ENCODE measurements at places on chromosomes 3 and 15.
A peak's percentile ranks its signal among the peaks of the same experiment; 100 is the strongest.

DNA sequence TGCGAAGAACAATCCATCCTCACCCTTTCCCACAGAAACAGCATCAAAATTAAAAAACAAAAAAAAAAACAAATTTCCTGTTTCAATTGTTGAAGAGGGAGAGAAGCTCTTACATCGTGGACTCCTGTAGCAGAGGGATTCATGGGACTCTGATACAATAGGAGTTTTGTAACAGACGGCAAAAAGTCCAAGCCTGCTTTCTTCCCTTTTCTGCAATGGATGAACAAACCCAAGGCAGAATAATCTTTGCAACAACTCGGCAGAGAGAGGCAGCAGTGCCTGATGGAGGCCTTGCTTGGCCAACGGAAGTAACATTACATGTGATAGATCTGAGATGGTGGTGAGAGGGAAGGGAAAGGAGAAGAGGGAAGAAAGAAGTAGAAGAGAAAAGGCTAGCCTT lies 26.9 kb downstream of the CCR4 start:
- H3K36me3 ChIP-seq: no peaks in the 10 kb centered on the region
- no peak for DNase-seq
- peaks cover 32% of the 10 kb centered on the region for H3K4me1 ChIP-seq
- H3K27me3 ChIP-seq: no peaks in the 10 kb centered on the region
- H3K27ac ChIP-seq: no peak overlapping the region
- no peak overlapping the region for H3K4me3 ChIP-seq

DNA sequence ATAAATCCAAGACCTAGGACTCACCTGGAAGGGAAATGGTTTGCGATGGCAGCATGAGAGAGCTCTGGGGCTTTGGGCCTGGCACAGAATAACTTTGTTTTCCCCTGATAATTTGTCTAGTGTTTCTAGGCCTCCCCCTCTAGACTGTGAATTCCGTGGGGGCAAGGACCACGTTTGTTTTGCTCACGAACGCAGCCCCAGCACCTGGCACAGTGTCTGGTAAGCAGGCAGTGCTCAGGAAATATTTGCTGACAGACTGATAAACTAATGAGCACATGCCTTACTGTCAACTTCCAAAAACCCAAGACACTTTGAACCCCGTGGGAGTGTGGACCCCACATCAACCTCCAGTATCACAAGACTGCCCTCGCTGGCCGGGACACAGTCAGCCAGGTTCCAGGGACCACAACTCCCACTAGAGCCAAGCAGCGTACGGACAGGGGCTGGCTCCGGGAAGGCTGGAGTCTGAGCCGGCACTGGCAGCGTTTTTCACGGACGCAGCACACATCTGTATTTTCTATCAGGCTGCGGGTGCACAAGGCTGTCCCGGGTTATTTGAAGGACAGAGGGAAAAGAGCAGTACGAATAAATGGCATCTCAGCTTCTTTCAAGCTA lies 146.5 kb downstream of the XXYLT1 start:
- DNase-seq: no peak
- no peak overlapping the region for H3K27ac ChIP-seq
- no peak overlapping the region for H3K4me3 ChIP-seq

DNA sequence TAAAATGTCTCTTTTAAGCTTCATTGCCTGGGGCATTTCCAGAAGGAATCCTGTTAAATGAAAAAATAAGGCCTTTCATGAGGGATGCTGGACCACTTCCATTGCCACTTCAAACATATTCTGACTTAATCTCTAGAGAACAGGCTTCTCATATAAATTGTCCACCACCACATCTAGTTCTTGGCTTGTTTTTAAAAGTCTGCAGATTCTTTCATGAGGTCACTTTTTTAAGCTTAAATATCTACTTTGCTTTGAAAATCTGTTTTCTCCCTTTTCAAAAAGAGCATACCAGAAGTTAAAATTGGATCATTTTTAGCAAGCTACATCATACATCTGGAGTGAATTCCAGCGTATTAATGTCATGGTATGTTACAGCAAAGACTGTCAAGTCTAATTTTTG lies 131.6 kb downstream of the C3orf70 start:
- DNase-seq: no peak
- H3K36me3 ChIP-seq: peaks cover 25% of the 10 kb centered on the region
- H3K27me3 ChIP-seq: no peaks in the 10 kb centered on the region
- no peak overlapping the region for H3K27ac ChIP-seq
- no peak overlapping the region for H3K4me3 ChIP-seq
- H3K4me1 ChIP-seq: no peaks in the 10 kb centered on the region

- H3K4me3 ChIP-seq: no peak overlapping the region
- H3K36me3 ChIP-seq: no peaks in the 10 kb centered on the region
- no peak for DNase-seq
- no peaks in the 10 kb centered on the region for H3K27me3 ChIP-seq
- no peaks in the 10 kb centered on the region for H3K4me1 ChIP-seq
Observed at GRCh38 chr3:59908701-59909100, 858.9 kb upstream of the CFAP20DC start.

- H3K4me3 ChIP-seq: no peak overlapping the region
- no peak for DNase-seq
- no peaks in the 10 kb centered on the region for H3K27me3 ChIP-seq
- H3K36me3 ChIP-seq: peaks cover 44% of the 10 kb centered on the region
Observed at GRCh38 chr15:25683911-25684310, 179.2 kb downstream of the ATP10A start.

GRCh38 chr15:59401824-59402569 lies 29.3 kb upstream of the MYO1E start:
- no peaks in the 10 kb centered on the region for H3K4me1 ChIP-seq
- no peak overlapping the region for H3K27ac ChIP-seq
- DNase-seq: no peak
- H3K27me3 ChIP-seq: peaks cover 2% of the 10 kb centered on the region
- no peaks in the 10 kb centered on the region for H3K36me3 ChIP-seq

- peaks cover 32% of the 10 kb centered on the region for H3K36me3 ChIP-seq
- H3K4me3 ChIP-seq: peak overlapping the region; percentile 95
- H3K27ac ChIP-seq: peak overlapping the region; percentile 100
- no peaks in the 10 kb centered on the region for H3K27me3 ChIP-seq
- peaks cover 22% of the 10 kb centered on the region for H3K4me1 ChIP-seq
Observed at GRCh38 chr3:157160658-157161424, 894 bp upstream of the CCNL1 start.

DNA sequence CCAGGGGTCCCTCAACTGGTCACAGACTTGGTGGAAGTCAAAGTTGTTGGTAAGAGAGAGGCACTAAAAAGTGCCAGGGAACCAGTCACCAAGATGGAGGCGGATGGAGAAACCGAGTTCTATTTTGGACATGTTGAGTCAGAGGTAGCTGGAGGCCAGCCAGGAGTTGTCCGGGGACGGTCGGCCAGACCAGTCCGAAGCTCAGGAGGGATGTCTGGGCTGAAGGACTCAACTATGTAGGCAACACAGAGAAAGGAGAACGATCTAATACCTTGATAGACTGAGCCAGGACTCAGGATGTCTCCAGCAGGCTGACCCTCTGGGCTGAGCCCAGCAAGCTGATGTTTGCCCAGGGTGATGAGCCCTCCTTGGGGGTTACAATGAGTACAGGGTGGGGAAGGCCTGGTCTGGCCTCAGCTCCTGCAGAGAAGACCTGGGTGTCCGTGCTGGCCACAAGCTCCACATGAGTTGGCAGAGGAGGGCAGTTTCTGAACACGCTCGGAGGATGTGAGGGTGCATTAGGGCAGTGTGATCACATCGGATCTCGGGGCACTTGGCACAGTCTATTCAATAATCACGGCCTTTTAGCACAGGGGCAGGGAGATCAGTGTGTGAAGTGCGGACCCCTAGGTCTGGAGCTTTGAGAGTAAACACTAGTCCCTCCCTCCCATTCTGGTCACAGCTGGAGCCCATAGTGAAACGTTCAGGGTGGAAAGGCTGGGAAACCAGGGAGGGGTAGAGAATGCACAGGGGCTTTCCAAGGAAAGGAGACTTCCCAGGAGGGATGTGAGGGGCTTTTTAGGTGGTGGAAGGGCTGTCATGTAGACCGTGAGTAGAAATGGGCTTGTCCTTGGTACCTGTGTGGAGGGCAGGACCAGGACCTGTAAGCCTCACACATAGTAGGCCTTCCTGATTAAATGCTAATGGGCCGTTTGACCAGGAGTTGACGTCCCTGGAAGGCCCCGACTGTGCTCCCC lies 111.9 kb downstream of the ETFA start:
- H3K4me3 ChIP-seq: no peak overlapping the region
- H3K27ac ChIP-seq: no peak overlapping the region
- no peaks in the 10 kb centered on the region for H3K4me1 ChIP-seq
- no peaks in the 10 kb centered on the region for H3K27me3 ChIP-seq
- no peak for DNase-seq

DNA sequence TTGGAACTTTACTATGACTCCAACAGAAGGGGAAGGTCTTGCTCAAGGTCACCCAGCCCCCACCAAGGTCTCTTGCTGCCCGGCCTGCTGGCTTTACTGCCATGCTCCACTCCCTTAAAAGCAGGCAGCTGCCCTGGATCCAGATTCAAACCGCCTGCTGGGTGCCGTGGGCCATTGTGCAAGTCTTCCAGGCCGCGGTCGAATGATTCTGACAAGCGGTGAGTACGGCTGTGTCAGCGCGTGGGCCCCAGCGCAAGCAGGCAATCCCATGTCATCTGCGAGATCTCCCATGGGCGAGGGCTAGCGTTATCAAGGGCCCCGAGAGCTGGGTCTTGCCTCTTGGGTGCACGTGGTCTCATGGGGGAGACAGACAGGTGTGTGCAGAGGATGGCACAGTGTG lies 37.6 kb downstream of the CORO2B start:
- no peaks in the 10 kb centered on the region for H3K4me1 ChIP-seq
- no peak overlapping the region for H3K27ac ChIP-seq
- H3K36me3 ChIP-seq: no peaks in the 10 kb centered on the region
- no peaks in the 10 kb centered on the region for H3K27me3 ChIP-seq
- no peak for DNase-seq

DNA sequence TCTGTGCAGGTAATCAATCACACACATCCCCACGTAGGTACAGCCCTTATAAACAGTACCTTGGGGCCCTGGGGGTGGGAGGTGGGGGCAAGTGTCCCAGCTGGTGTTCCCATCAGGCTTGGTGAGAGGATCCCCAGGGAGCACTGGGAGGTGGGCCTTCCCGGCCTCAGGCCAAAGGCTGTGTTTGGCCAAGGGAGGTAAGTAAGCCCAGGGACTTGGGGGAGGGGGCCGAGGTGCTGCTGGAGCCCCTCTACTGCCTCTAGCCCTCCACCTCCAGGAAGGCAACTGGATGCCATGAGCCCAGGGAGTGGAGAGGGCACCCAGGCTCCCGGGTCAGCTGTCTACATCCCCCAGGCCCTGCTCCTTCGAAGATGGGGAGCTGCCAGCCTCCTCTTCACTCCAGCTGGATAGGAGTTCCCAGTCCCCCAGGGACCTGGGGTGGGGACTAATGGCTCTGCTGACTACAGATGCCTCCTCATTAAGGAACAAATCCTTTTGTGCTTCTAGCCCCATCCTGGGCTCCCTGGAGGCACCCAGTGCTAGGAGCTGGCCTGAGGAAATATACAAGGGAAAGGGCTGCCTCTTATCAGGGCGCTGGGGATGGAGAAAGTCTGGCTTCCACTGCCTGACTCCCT lies 33.1 kb downstream of the RNU5B-1 start:
- H3K27me3 ChIP-seq: no peaks in the 10 kb centered on the region
- no peaks in the 10 kb centered on the region for H3K4me1 ChIP-seq
- no peak overlapping the region for H3K27ac ChIP-seq
- DNase-seq: no peak
- no peak overlapping the region for H3K4me3 ChIP-seq

DNA sequence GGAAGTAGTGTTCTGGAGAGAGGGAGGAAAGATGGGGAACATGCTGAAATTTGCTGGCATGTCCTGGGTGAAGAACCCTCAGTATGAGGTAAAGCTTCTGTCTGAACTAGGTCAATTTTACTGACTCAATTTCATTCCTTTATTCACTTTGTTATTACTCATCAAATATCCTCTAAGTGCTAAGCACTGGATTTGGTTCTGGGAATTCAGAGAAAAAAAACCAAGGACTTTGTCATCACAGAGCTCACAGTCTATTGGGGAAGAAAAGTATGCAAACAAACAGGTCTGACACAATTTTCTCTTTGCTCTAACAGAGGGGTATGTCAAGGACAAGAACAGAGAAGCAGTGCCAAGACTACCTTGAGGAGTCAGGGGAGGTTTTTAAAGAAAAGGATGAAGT lies 68.0 kb downstream of the TFG start:
- DNase-seq: no peak
- no peak overlapping the region for H3K4me3 ChIP-seq
- H3K27me3 ChIP-seq: no peaks in the 10 kb centered on the region
- H3K36me3 ChIP-seq: no peaks in the 10 kb centered on the region
- H3K4me1 ChIP-seq: no peaks in the 10 kb centered on the region

DNA sequence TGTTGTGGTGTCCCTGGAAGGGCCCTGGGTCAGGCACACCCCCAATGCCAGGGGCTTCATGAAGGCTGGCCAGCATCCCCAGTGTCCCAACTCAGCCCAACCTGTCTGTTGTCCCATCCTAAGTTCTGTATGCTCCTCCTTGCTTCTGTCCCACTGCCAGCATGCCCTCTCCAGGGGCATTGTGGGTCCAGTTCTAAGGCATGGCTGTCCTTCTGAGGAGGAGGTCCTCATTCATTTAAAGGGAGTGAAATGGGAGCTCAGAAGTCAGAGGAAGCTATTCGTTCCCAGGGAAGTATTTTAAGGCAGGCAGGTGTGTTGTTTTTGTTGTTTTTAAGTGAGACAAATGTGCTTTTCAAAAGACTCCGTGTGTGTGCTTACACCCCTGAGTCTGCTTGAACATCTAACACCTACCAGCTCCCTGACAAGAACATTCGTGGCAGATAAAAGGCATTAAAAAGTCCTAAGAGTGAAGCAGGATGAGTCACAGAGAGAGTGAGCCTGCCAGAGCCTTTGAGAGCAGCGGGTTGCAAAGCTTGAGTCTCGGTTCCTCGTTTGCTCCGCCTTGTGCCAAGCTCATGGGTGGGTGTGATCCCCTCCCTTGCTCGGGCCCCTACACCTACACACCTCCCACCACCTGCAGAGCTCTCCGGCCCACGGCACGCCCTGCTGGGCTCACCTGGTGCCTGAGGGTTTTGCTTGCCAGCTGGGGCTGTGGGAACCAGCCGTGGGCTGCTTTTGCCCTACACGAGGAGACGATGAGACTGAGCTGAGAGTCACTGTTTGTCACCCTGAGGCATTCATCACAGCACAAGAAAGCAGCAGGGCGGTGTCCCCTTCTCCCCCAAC lies 183.4 kb upstream of the TOPAZ1 start:
- no peak overlapping the region for H3K27ac ChIP-seq
- peak; percentile 37 for DNase-seq
- no peaks in the 10 kb centered on the region for H3K27me3 ChIP-seq
- H3K4me3 ChIP-seq: peak overlapping the region; percentile 19

DNA sequence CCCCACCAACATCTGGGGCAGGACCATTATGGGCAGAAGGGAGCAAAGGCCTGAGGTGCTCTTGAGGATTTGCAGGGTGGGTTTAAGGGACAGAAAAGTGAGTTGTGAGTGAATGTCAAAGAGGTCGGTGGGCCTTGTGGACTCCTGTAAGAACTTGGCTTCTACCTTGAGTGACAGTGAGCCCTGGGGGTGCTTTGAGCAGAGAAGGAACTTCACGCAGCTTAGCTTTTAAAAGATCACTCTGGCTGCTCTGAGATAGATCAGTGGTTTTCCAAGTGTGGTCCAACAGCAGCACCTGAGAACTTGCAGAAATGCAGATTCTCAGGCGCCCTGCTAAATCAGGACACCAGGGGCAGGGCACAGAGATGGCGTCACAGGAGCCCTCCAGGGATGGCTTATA lies 15.3 kb upstream of the ALAS1 start:
- no peaks in the 10 kb centered on the region for H3K36me3 ChIP-seq
- peaks cover 16% of the 10 kb centered on the region for H3K4me1 ChIP-seq
- no peaks in the 10 kb centered on the region for H3K27me3 ChIP-seq

All from CD4-positive, alpha-beta T cell (primary cell).